Left renal cortex interstitium (tissue), 4 donors: ENCODE measurements at places on chromosomes 16 and 17.

GRCh38 chr16:50610331-50611262, 62.4 kb downstream of the NKD1 start:
- DNase-seq: no peak

- DNase-seq: no peak
These were observed 23.6 kb downstream of the SREBF1 start for GRCh38 chr17:17813055-17813724.

DNA sequence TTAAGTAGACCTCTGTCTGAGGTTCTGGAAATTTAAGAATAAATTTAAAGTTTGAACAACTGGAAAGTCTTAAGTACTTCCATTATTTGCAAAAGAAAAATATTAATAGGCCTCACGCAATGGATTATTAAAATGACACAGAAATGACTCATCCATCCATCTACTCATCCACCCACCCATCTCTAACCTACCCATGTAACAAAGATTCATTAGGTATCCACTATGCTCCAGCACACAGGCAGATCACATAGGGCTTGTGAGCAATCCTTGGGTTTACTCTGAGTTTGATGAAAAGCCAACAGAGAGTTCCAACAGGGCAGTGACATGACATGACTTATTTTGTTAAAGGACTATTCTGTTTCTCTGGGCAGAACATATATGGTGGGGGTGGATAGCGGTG, 93.3 kb downstream of the HELZ start:
- DNase-seq: no peak

- DNase-seq: no peak
These were observed 86.9 kb downstream of the HS3ST2 start for GRCh38 chr16:22900863-22901262.

GRCh38 chr17:16911141-16911937, 60.6 kb downstream of the TNFRSF13B start:
- no peak for DNase-seq

- DNase-seq: no peak
These were observed 141.8 kb downstream of the GRIN2A start for GRCh38 chr16:10040136-10041080.

DNA sequence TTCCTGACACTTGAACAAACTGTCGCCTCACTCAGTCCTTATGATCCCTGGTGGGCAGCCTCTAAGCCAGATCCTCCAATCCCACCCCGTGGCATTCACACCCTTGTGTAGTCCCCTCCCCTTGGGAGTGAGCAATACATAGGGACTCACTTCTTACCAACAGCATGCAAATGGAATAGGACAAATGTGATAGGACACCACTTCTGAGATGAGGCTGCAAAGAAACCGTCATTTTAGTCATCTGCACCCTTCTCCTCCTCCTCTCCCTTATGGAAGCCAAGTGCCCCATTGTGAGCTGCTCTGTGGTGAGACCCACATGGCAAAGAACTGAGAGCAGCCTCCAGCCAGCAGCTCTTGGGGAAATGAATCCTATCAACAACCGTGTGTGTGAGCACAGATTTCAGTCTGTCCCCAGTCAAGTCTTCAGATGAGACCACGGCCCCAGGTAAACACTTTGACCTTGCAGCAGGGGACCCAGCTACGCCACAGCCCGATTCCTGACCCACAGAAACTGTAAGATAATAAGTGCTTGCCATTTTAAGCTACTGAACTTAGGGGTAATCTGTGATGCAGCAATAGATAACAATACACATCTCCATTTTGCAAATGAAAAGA, 46.9 kb downstream of the ZFHX3 start:
- DNase-seq: no peak

DNA sequence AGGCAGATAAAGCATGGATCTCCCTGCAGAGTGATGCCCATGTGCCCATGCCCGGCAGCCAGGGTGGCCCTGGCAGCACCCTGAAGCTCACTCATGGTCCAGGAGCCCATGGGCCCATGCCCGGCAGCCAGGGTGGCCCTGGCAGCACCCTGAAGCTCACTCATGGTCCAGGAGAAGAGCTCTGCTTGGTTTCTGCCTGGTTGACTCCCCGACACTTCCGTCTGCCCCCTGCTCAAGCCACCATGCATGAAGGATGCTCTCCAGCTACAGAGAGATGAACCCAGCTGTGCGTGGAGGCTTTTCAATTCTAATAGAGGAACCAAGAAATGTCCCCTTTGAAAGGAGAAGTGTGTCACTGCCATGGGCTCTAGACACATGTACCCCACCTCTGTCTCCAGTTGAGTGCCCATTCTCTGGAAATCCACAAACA, 8.7 kb downstream of the CCL17 start:
- DNase-seq: no peak

DNA sequence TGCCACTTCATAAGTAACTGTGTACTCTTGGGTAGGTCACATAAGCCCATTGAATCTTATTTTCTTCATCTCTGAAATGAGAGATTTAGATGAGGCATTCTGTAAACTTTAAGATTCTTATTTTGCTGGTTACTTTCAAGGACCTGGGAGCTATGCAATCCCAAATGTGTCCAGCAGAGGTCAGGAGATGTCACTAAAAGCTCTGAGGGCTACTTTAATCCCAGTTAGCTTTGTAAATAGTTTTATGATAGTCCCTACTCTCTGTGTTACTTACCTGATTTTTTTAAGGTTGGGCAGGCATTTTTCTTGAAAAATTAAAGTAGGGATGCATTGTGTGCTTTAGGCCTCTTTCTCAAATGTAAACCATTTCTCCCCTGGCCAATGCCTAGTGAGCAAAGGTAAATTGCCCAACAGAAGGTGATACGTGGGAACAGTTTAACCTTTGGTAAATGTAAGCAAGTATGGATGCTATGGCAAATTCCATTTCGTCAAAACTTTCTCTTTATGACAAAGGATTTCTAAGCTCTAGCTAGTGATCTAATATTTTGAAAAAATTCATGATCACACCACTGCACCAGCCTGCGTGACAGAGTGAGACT, 57.1 kb upstream of the WSB1 start:
- peak; percentile 73 for DNase-seq

GRCh38 chr16:21501869-21502667, 97.3 kb upstream of the METTL9 start:
- DNase-seq: peak; percentile 83

DNA sequence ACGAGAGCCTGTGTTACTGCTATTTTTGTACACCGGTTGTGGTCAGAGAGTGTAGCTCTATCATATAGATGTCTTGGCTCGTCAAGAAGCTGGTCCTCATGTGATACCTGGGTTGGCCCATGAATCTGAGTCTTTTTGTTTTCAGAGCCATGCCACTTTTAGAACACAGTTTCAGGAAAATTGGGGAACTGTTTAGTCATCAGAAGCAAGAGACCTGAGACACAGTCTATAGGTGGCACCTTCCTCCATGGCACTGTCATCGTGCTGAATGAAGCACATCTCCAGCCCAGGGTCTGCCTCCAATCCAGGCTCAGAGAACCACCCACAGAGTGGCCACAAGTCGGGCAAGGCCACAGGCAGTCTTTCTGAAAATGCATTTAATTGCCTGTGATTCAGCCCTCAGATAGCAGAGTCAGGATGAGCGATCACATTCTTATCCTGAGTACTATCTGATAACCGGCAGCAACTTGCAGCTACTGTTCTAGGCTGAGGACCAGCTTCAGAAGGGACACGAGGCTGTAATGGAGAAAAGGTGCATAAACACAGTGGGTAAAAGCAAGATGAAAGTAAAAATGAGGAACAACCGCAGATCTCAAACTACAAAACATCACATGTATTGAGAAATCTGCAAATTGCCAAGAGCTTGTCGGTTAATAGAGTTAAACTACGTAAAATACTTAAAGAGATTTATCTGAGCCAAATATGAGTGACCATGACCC, 14.2 kb upstream of the HAPSTR1 start:
- DNase-seq: no peak

GRCh38 chr16:27048316-27048715, 18.4 kb upstream of the C16orf82 start:
- DNase-seq: no peak

DNA sequence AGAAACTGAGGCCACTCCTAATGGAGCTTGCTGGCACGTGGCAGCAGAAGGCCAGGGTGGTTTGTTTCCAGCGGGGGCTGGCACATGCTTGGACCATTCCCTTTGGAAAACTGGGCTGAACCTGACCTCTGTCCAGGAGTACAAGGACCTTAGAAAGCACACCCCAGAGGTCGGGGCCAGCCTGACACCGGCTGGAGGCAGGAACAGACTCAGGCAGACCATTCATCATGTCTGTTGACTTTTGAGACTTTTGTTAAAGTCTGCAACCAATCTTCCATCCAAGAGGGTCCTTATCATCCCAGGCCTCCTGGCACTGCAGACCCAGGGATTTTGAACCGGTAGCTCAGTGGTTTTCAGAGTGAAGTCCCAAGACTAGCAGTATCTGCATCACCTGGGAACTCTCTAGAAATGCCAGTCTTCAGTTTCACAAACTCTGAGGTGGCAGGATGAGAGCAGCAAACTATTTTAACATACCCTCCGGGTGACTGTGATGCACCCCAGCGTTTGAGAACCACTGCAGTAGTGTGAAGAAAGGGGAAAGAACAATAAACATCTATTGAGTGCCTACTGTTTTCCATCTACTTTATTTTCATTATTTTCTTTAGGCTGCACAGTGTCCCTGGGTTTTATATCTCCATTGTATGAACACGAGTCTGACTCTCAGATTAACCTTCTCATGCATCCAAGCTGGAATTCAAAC, 145.3 kb upstream of the PLCG2 start:
- no peak for DNase-seq

- DNase-seq: no peak
These were observed 9.5 kb downstream of the CLTC start for GRCh38 chr17:59629174-59629573.

GRCh38 chr16:11734025-11734652, 8.5 kb downstream of the TXNDC11 start:
- no peak for DNase-seq

GRCh38 chr16:22195445-22195694, 10.7 kb upstream of the EEF2K start:
- DNase-seq: no peak

DNA sequence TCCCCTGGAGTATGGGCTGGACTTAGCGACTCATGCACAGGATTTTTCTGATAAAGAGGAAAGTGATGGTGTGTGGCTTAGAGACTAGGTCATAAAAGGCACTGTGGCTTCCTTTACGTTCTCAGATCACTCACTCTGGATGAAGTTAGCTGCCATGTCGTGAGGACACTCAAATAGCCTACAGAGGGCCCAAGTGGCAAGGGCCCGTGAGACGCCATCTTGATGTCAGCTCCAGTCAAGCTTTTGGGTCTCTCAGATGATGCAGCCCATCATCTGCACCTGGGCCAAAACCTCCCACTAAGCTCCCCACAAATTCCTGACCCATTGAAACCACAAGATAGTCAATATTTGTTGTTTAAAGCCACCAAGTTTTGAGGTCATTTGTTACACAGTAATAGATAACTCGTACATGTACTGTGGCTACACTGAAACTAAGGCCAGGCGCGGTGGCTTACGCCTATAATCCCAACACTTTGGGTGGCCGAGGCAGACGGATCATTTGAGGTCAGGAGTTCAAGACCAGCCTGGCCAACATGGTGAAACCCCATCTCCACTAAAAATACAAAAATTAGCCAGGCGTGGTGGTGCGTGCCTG, 14.7 kb downstream of the ST6GALNAC2 start:
- DNase-seq: no peak

DNA sequence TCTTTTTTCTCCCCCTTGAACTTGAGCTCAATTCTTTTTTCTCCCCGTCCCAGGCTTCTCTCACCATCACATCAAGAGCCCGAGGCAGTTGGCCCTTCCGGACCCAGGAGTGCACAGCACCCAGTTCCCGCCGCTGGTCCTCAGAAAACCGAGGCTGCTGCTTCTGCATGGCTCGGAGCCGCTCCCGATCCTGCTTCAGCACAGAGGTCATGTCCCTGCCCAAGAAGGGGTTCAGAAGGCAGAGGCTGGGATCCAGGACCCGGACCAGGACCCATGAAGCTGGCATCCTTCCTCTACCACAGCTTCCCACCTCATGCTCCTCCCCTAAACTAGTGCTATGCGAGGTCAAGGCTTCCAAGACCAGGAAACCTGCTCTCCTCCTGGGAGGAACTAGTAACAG, 10.5 kb downstream of the PER1 start:
- no peak for DNase-seq

GRCh38 chr16:12423131-12423530, 380.6 kb downstream of the CPPED1 start:
- no peak for DNase-seq

DNA sequence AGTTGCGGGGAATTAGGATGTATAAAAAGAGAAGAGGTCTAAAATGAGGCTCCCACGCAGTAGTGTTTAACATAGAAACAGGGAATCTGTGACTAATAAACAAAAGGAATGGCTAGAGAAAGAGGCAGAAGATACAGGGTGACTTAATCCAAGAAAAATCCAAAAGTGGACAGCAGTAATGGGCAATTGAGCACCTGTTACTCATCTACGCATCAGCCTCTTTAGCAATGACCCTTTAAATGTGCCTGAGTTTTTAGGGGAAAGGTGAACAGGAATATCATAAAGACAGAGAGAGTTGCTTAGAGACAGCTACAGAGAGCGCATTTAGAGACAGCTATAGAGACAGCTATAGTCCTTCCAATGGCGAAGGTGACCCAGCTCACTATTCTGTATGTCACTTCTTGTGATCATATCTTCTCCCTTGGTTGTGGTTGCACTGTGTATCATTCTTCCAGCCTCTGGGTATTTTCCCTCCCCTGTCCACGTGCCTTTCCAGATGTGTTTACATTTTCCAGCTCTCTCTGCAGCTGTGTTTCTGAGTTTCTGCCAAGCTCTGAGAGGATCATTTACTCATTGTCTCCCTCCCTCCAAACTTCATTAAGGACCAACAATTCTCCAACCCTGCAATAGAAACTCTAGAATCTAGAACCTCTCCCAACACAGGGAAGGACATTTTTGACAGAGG, 61.5 kb downstream of the MYOCD start:
- DNase-seq: no peak

- no peak for DNase-seq
These were observed 10.6 kb downstream of the SSTR5 start for GRCh38 chr16:1082952-1083675.

DNA sequence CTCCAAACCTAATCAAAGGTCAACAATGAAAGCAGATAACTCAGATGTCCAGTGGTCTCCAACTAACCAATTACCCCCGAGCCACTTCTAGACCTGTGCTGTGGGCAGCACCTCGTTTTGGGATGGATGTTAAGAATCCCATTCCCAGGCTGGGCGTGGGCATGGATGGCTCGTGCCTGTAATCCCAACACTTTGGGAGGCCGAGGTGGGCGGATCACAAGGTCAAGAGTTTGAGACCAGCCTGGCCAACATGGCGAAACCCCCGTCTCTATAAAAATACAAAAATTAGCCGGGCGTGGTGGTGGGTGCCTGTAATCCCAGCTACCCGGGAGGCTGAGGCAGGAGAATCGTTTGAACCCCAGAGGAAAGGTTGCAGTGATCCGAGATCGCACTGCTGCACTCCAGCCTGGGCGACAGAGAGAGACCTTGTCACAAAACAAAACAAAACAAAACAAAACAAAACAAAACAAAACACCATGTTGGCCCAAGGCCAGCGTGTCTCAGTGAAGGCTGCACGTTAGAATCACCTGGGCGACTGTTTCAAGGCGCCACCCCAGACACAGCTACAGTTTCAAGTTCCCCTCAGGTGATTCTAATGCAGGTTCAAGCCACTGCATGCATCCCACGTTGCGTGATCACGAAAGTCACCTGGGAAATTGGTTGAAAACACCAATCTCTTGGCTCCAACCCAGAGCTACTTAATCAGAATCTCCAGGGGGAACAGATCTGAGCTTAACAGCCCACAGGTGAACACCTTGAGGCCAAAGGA, 21.3 kb downstream of the COX4I1 start:
- no peak for DNase-seq

- no peak for DNase-seq
These were observed 163.8 kb downstream of the TOX3 start for GRCh38 chr16:52383119-52383518.

GRCh38 chr17:74297941-74298340, 23.9 kb downstream of the DNAI2 start:
- no peak for DNase-seq
